ENCODE measurements at places on chromosomes 1 and 21. TPM values are rescaled to one million over a fixed set of nuclear protein-coding genes. Genes with fewer than 3 reads are reported as not detected.
A peak's percentile ranks its signal among the peaks of the same experiment; 100 is the strongest.

DNA sequence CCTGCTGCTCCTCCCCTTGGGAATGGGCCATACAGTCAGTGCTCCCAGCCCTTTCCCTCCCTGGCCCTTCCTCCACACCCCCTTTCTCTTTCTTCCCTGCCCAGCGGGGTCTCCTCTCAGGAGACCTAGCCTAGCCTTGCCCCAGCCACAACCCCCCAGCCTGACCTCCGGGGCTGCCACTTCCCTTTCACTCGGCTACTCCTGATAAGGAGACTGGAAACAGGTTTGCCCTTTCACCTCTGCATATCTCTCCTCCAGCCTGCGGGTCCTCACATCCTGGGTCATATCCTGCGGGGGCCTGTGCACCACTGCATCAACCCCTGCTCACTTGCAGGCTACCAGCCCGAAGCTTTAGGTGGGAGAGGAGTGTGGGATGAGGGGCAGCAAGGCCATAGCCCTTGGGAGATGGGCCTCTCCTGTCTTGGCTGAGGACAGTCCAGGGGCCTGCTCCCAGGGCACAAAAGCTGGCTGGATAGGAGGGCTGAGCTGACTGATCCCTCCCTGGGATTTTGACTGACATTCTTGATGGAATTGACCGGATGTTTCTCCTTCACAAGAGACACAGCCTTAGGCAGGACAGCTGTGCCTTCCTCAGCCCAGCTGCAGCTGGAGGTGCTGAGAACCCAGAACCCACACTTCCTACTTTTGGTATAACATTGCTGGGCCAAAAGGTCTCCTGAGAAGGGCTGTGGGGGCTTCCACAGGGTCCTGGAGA is 19.2 kb upstream of the ALX3 start:
- DNase-seq: no peak

DNA sequence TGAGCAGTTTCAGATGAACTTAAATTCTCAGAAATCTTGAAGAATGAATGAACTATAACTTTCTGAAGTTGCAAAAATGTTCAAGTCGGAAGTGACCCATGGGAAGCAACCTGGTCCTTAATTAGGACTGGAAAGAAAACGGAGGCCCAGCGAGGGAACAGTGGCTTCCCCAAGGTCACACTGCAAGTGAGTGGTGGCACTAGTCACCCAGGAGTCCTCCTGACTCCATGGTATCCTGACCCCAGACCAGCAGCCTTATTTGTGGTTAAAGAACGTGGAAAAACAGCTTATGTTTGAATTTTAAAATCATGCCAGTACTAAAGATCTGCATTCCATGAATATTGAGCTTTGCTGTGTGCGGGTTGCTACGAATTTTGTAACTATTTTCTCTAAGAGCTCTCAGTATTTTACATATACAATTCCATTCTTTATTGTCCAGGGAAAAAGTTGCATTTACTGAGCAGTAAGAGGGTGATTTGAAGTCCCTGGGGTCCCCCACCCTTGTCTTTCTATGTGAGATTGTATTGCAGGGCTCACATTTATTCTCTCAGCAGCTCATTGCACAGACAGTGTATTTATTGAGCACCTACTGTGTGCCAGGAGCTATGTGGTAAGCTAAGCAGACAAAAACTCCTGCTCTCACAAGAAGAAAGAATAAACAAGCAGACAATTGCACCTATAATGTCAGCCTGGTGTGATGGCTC is 61.6 kb upstream of the ATP5PO start:
- no peak for DNase-seq

- DNase-seq: peak; percentile 57
These were observed 108.2 kb downstream of the GALNT2 start for GRCh38 chr1:230175163-230175747.

DNA sequence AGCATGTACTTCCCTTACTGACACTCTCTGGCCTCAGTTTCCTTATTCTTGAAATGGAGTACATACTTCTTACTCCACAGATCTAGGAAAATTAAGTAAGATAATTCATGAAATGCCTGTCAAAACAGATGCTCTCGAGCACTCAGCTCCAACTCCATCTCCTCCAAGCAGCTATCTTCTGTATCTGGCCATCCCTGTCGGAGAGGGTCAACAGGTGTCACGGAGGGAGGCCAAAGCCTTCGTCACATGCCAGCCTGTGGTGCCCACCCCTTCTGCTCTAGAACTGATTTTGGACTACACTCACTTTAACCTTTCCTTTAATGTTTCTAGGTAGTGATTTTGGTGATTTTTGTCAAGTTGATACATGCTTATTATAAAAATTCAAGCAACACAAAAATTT is 18.8 kb upstream of the PKP1 start:
- DNase-seq: no peak

DNA sequence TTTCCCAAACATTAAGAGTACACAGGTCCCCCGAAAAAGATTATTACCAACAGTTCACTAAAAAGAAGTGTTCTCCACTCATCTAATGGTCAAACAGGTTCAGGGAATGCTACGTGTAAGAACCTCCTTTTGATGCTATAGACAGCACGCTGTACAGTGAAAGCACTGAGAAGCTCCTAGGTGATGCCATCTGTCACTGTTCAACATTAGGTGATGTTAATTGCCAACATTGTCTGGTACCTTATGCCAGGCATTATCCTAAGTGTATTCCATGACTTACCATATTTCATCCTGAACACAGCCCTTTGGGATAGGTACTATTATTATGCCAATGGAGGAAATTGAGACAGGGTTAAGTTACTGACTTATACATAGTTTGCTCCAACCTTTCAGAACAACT is 82.1 kb downstream of the DAB1 start:
- DNase-seq: no peak

DNA sequence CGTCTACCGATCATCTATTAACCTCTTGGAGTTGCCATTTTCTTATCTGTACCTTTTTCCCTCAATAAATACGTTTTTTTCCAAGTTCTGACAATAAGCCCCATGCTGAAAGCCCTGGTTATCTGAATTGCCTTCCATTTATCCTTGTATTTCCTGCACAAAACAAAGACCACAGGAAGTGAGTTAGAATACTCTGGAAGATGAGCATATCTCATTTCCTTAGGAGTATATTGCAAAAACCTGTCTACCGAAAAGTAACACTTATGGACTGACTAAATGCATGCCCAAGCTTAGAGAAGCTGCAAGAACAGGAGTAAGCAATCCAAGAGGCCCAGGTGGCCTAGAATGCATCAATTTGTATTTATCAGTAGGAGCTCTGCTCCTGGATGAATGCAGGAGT is 39.9 kb downstream of the DIRAS3 start:
- DNase-seq: no peak

- DNase-seq: no peak
These were observed 171.9 kb upstream of the NR5A2 start for GRCh38 chr1:199855580-199855979.

- no peak for DNase-seq
These were observed 37.2 kb downstream of the WNT4 start for GRCh38 chr1:22105611-22106207.

GRCh38 chr1:210938416-210938925 is 195.5 kb downstream of the KCNH1 start:
- DNase-seq: no peak

- DNase-seq: no peak
These were observed 81.7 kb downstream of the AXDND1 start for GRCh38 chr1:179447489-179447888.

URB2 gene
- 5.0 TPM for total RNA-seq

OPRD1 gene
- 0.08 TPM for total RNA-seq

C8B gene
- total RNA-seq: not detected

OR2L3 gene
- total RNA-seq: not detected

AMY1B gene
- total RNA-seq: not detected

RBP7 gene
- total RNA-seq: 2.1 TPM

CACNA1S gene
- not detected for total RNA-seq

ACTN2 gene
- not detected for total RNA-seq

TRABD2B gene
- total RNA-seq: 0.70 TPM

SLC1A7 gene
- 0.58 TPM for total RNA-seq
